ENCODE measurements at places on chromosomes 4 and X. TPM values are rescaled to one million over a fixed set of nuclear protein-coding genes. Genes with fewer than 3 reads are reported as not detected.

- no peak for DNase-seq
These were observed 2.3 kb downstream of the FAM3A start for GRCh38 chrX:154513716-154514115.

DNA sequence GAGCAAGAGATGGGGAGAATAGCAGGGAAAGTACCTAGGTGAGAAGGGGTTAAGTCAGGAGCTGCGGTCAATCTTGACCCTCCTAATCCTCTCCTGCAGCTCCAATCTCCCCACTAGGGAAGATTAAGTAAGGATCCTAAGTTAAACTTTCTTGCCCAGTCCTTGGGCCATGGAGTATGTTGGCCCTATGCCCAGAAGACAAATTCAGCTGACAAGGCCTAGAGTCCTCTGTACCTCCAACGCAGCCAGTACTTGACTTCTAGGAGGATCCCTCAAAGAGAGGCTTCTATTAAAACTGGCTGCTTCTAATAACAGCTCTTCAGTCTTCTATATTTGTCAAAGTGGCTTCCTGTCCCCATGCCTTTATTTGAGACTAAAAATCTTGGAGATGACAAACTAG is 1.4 kb downstream of the CLDN2 start:
- DNase-seq, result no peak

DNA sequence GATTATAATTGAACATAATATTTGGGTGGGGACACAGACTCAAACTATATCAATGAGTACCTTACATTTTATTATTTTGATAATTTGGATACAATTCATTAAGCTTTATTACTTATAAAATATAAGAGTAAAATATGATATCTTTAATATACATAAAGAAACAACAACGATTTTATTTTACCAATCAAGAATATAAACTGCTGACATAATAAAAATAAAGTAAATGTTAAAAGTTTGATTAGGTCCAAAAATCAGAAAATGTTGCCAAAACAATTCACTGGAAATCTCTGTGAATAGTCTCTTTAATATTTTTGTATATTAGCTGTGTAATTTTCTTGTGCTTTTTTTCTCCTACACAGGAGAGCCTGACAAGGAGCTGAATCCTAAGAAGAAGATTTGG is 21.4 kb downstream of the GIMD1 start:
- no peak for DNase-seq

DNA sequence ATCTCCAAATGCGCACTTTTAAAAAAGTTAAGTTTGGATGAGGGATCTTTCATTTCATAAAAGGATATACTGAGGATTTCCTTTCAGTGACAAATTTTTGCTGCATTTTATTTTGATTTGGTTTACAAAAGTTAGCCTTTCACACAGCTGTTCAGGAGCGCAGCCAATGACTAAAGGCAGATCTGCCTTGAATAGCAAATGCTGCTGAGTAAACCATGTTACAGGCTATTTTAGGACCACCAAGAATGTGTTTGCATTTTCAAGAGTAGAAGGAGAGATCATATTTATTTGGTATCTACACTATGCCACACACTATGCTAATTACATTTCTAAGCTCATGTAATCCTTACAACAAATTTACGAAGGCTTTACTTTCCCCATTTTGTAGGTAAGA is 92.1 kb downstream of the MAMLD1 start:
- DNase-seq, result no peak

DNA sequence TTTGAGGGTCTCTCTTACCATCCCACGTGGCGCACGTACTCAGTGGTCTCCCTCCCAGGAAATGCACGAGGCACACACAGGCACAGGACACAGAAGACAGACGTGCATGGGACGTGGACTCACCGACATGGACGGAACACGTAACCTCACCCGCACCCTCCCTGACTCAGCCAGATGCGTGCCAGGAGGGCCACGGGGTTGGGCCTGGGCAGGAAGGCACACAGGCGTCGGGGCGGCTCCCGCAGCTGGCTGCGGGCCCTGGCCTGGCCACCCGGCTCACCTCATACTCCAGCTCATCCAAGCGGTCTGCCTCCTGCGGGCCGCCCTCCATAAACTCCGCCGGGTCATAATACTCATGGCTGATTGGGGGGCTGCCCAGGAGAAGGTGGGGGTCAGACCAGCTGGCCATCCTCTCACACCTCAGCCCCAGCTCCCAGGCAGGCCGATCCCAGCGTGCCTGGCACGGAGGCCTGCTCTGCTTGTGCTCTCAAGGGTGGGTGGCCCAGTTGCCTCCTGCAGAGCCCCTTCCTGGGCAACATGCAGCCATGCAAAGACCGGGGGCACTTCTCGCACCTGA is 12.6 kb downstream of the SSR4 start:
- DNase-seq, result no peak

- no peak for DNase-seq
These were observed 480.4 kb downstream of the ACTRT1 start for GRCh38 chrX:127571834-127572233.

Gene CT83
- not detected for total RNA-seq

DNA sequence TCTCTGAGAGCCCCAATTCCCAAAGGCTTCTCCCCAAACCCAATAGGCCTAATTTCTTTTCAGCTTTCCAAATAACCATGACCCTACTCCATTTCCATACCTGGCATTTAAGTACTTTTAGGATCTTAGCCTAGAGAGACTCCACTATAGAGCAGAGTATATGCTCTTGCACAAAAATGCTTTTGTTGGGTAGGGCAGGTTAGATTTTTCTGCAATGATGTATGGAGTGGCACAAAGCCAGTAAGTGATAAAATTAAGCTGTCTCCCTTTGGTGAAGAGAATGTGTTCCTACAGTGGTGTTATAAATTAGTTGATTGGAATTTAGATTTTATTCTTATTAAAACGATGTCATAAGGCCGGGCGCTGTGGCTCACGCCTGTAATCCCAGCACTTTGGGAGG is 124.9 kb downstream of the INPP4B start:
- DNase-seq, result no peak

Gene CYBB
- 23.0 TPM for total RNA-seq

GRCh38 chrX:150548251-150548650 is 20.2 kb upstream of the MTM1 start:
- DNase-seq, result no peak

Gene MAGEA1
- total RNA-seq, result not detected

Gene ADAM29
- total RNA-seq, result not detected

- no peak for DNase-seq
These were observed 101.1 kb upstream of the PRR32 start for GRCh38 chrX:126718440-126718839.

DNA sequence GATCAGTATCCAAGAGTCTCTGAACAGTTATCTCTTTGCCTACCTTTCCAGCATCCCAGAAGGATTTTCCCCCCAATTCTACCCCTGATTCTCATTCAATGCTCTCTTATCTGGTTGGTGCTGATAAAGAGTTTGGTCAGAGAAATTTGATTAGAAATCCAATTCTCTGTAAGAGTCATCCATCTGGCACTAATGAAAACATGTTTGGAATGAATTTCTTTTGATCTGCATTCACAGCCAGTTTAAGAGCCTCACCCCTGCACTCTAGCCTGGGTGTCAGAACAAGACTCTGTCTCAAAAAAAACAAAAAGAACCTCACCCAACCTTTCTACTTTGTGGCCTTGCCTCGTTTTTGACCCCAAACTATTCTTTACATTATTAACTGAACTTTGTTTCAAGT is 122.1 kb downstream of the MANBA start:
- no peak for DNase-seq

Gene XAGE2
- total RNA-seq, result not detected

DNA sequence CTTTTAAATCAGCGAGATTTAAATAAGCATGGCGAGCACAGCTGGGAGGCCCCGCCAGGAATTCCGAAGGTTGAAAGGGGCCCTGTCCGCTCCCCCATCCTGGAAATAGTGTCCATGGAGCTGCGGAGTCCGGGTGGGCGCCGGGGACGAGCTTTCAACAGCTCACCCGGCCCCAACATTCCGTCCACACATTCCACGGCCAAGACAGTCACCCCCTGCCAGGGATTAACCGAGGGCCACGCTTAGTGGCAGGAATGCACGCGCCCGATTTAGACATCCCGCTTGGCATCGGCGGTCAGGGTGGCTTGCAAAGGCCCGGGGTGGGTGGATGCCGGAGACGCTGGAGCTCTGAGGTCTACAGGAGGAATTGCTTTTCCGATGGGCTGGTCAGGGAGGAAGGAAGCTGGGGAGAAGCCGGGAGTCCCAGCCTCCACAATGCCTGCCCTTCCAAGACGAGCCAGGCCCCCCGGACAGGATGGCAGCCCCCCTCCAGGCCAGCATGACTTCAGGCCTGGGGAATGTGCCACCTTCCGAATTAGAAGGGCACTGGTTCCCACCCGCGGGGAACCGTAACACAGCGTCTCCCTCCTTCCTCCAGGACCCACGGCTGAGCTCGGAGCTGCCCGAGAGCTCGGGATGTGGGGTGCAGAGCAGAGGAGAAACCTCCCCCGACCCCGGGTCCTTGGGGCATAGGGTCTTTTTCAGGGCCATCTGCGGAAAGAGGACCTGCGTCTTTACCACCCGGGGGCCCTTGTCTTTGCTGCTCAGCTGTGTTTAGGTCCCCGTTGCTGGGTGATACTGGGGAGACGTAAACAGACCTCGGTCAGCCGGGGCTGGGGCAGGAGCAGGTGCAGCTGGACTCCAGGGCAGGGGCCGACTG is 26.9 kb upstream of the PPP2R3B start:
- no peak for DNase-seq

Gene SMIM10
- total RNA-seq, result 6.6 TPM

Gene GPRASP1
- 28.6 TPM for total RNA-seq

GRCh38 chr4:105426187-105426897 is 47.5 kb downstream of the PPA2 start:
- no peak for DNase-seq

Gene NMU
- 2.5 TPM for total RNA-seq

DNA sequence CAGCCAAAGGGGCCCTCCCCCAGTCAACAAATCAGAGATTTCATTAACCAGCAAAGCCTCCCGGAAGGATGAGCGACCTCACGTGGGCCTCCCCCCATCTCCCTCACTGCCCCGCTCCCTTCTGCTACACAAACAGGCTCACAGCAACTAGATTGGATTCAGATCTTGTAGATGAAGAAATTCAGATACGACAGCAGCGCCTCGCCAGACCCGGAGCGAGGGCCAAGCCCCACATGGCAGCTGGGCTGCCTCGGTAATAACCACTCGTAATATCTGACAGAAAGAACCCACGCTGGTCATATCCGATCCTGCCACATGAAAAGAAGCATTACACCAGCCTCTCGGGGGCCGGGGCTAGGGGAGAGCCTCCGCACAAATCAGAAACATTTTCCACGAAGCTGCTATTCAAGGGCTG is 581.3 kb downstream of the BCOR start:
- no peak for DNase-seq

GRCh38 chrX:152821145-152821765 is 9.3 kb downstream of the CETN2 start:
- no peak for DNase-seq

Gene MAP3K15
- not detected for total RNA-seq

DNA sequence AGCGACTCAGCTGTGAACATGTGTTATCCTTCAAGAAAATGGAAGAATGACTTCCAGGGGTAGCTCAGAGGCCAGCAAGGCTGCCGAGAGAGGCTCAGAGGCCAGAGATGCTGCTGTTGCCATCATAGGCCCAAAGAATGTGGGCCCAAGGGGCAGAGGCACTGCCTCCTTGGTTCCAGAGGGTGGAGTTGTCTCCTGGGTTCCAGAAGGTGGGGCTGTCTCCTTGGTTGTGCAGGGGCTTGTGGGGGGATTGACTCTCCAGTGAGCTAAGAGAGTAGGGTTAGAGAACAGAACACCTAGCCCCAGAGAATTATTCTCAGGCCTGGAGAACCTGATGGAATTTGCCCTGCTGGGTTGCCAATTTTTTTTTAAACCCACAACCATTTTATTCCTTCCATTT is 62.6 kb downstream of the DGKK start:
- no peak for DNase-seq

Gene JCHAIN
- not detected for total RNA-seq

Gene CLIC2
- total RNA-seq, result 21.0 TPM

DNA sequence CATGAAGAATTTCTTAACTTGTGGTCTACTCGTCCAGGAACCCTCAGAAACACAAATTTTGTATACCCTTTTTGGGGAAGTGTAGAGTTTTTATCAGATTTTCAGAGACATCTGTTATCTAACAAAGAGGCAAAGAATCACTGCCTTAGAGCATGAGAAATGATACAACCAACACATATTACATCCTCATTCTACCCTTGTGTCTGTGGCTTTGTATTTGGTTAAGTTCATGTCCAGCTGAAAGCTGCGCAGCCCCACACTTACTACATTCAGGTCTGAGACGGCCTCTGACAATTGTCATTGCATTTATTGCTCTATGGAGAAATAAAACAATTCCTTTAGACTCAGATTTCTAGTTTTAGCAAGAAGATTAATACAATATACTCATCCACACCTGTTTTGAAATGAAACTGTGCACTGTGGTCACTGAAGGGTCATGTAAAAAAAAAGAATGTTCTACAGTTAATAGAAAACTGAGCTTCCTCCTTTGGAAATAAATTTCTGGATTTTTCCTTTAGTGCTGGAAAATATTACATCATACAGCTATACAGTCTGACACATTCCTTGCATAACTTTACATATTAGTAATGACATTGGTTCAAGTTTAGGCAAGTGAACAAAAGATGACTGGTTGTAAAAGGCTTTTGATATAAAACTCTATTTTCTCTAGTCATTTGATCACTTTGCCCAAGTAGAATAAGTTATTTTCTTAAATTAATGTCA is 39.8 kb downstream of the GLRB start:
- DNase-seq, result no peak

Gene PRR27
- not detected for total RNA-seq

DNA sequence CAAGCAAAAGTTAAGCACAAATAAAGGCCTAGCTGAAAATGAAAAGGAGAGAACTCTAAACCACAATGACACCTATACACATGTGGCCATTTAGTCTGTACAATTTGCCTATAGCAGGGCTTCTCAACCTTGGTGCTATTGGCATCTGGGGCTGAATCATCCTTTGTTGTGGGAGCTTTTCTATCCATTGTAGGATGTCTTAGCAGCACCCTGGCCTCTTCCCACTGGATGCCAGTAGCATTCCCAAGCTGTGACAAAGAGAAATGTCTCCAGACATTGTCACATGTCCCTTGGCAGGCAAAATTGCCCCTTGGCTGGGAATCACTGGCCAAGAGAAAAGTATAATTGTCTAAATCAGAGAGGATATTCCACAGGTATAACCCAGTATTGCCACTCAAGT is 13.5 kb upstream of the PRPS2 start:
- DNase-seq, result no peak

GRCh38 chr4:24880186-24880585 is 32.7 kb downstream of the CCDC149 start:
- DNase-seq, result no peak

Gene ASMT
- not detected for total RNA-seq

Gene PSAPL1
- total RNA-seq, result not detected

- no peak for DNase-seq
These were observed 93.1 kb upstream of the RBPJ start for GRCh38 chr4:26227601-26228229.

GRCh38 chr4:87430038-87430437 is 7.7 kb downstream of the NUDT9 start:
- no peak for DNase-seq

Gene SHOX
- total RNA-seq, result not detected

GRCh38 chr4:20666012-20666860 is 34.0 kb upstream of the PACRGL start:
- DNase-seq, result no peak

Gene MMRN1
- 28.1 TPM for total RNA-seq

Gene SPANXN3
- not detected for total RNA-seq

GRCh38 chrX:118396113-118396512 is 50.2 kb downstream of the WDR44 start:
- DNase-seq, result no peak

All from sigmoid colon (tissue), 7 donors.